ENCODE measurements at places on chromosomes 3 and 15.

DNA sequence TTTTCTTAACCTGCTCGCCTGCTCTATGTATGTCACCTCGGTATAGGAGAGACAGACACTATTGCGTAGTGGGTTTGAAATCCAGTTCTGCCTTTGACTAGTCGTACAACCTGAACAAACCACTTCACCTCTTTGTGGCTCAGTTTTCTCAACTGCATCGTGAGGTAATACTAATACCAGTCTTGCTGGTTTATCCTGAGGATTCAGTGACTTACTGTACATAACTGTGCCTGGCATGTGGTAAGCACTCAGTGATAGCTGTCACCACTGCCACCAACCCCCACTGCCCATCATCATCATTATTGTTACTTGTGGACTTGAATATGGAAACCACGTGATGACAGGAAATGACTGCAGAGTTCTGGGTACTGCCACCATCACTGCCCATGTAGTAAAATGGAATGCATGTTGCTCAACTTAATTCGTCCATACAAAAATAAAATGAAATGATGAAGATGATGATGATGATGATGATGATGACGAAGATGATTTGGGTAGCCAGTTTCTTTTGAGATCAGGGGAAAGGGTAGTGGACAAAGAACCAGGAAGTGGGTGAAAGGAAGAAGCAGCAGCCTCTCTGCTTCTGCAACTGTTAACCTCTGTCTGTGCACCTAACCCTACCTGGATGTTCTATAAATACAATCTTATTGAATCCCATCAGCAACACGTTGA is 228.1 kb downstream of the FEZF2 start:
- no peak for DNase-seq

GRCh38 chr3:71397046-71397445 is 186.5 kb downstream of the FOXP1 start:
- DNase-seq, result no peak

GRCh38 chr3:46186471-46187340 is 21.4 kb downstream of the CCR1 start:
- no peak for DNase-seq

DNA sequence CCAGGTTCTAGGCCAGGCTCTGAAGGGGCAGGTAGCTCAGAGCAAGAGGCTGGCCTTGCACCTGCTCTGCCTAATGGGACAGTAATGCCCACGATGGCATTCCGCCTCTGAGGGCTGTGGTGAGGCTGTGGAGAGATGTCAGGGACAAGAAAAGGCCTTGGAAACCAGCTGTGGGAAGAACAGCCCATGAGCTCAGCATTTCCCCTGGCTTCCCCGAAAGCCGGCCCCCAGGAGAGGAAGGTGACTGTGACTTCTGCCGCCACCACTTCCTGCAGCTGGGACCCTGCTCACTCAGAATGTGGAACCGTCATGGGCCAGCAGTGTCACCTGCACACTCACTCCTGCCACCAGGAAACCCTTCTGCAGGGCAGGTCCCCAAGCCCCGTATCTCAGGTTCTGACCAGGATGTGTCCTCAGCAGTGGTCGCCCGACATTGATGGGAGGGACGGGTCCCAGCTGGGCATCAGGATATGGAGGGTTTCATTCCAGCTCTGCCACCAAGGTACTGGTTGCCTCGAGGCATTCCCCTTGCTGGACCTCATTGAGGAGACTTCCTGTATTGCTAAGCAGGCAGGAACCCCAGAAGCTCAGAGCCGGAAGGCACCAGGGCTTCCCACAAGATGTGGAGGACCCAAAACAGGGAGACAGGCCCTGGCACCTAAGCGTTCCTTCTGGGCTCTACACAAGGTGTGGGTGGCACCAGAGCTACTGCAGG is 30.7 kb downstream of the SEMA7A start:
- no peak for DNase-seq

- no peak for DNase-seq
Observed at GRCh38 chr3:44424758-44425157, 52.7 kb downstream of the ZNF445 start.
